ENCODE measurements at places on chromosomes 4 and X.

- DNase-seq: no peak
Observed at GRCh38 chr4:35175894-35176293, 1068.4 kb downstream of the ARAP2 start.

GRCh38 chr4:153217440-153217839, 13.2 kb downstream of the TRIM2 start:
- no peak for DNase-seq

GRCh38 chr4:42197341-42197740, 44.9 kb upstream of the BEND4 start:
- no peak for DNase-seq

DNA sequence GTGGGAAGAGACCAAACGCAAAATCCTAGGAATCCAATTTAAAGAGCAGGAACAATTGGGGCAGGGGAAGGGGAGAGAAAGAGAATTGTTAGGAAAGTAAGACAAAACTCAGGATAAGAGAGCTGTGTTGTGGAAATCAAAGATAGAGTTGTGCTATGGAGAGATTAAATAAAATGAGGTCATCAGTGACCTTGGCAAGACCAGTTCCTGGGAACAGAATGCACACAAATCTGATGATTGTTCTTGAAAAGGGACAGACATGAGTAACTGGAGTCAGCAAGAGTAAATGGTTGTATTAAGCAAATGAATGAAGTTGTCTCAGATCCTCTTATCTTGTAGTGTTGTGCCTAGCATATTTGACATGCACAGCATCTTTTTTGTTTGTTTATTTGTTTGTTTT, 267.4 kb downstream of the IL1RAPL1 start:
- DNase-seq: no peak

GRCh38 chrX:18582910-18583493, 88.9 kb downstream of the RS1 start:
- no peak for DNase-seq

- no peak for DNase-seq
Observed at GRCh38 chrX:29407357-29407756, 808.0 kb upstream of the MAGEB2 start.

GRCh38 chr4:6900956-6901355, 8.7 kb upstream of the TBC1D14 start:
- no peak for DNase-seq

GRCh38 chrX:30215357-30215843, at the start of gene MAGEB2:
TSS of gene MAGEB2 (plus strand) at chrX:30215563. CDS start at chrX:30218581, 3,018 bp downstream.
- no peak for DNase-seq

DNA sequence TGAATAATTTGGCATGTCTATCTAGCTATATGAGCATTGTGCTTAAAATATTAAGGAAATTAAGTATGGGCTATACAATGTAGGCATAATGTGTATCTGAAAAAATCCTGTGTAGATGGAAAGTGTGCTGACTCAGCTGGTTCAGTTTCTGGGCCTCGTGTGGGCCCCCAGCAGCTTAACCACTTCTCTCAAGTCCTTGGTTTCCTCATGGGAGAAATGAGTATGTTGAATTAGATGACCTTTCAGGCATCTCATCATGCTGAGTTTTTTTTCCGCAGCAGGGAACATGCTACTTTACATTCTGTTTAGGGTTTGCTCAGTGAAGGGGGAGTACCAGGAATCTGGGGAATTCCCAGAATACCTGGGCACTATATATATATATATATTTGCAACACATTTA, 30.5 kb downstream of the RHOH start:
- no peak for DNase-seq

GRCh38 chrX:18045436-18045835, 175.2 kb downstream of the BEND2 start:
- no peak for DNase-seq

DNA sequence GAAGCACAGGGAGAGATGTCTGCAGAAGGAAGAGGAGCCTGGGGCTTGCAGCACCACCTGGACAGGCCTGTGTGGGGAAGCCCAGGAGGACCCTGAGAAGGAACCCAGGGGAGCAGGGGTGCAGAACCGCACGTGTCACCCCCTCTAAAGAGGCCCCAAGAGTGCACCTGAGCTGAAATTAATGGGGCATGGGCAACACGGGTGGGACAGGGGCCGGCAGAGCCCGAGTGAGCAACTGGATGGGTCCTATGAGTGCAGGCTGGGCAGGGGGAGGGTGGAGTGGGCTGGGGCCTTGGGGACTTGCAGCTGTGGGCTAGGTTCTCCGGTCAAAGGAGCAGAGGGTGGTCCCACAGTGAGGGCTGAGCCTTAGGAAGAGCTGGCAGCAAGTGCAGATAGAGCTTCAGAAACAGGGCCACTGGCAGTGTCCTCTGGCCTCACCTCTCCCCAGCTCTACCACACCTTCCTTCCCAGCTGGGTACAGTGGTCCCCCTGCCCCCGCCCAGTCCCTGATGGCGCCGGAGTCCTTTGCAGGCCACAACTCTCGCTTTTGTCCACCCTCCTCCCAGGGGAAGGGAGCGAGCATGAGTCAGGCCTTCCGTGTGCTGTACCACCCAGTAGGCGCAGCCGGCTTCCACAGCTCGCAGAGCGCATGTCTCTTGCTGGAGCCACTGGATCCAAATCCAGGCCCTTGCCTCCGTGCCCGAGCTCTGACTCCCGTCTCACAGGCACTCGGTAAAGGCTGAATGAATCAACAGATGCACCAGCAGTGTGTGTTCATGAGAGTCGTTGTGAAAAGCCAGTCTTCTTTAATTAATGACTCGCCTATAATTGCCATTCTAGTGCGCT, 131.6 kb downstream of the HMX1 start:
- DNase-seq: no peak

GRCh38 chr4:53674903-53675302, 83.6 kb upstream of the LNX1 start:
- no peak for DNase-seq

GRCh38 chrX:71225676-71226075, 2.7 kb downstream of the GJB1 start:
- no peak for DNase-seq
